ENCODE measurements at places on chromosomes 7 and 10.

DNA sequence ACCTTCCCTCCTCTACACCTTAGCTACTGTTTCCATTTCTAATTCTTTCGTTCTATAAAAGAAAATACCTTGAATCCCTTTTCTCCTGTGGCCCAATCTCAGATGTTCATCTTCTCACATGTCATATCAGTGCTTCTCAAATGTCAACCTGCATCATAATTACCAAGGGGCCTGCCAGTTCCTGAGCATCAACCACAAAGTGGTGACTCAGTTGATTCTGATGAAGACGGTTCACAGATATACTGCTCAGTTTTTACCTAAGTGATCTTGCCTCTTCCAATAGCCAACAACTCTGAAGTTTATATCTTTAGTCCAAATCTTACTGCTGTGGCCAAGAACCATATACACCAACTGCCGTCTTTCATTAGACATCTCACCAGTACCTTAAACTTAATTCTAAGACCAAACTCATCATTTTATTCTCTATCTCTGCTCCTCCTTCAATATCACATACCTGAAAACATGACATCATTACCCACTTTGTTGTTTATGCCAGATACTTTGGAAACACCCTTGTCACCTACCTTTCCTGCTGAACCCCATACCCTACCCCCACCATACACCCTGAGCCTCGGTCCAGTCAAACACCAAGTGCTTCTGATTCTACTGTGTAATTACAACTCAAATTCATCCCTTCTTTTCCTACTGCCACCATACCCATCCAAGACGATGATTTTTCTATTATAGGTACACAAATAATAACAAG lies 115.5 kb downstream of the LMBR1 start:
- peak; percentile 17 for DNase-seq

GRCh38 chr10:33093362-33093761 lies 135.3 kb upstream of the ITGB1 start:
- DNase-seq = no peak

GRCh38 chr7:107579885-107580715 lies at the start of gene BCAP29:
TSS of gene BCAP29 (plus strand) at chr7:107580246. CDS start at chr7:107580773, 527 bp downstream.
- peak; percentile 67 for DNase-seq

DNA sequence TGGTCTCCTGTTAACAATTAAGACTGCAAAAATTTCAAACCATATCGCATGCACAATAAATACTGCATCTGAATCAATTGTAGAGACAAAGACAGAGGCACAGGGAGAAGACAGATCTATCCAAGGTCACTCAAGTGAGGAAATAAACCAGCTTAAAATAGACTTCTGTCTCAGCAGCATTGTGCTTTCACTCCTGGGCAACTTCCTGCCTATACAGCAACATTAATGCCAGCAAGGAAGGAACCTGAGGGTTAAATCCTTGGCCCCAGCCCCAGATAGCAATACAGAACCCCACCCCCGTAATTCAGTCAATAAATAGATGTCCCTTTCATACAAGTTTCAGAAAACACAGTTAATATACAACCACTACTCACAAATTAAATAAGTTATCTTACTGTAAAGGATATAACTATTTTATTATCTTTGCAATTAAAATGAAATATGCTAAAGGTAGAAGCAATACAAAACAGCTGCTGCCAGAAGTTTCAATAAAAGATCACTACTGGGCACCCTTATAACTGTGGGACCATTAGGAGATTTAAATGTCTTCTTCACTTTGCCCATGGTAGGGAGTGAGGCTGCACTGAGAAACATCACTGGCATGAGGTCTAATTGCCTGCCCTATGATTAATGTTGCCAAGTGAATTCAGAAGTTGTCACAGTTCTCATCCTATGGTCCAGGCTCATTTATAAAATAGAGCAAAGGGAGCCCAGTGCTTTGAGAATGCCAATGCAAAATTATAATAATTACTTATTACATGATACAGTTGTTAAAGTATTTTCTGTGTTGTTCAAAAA lies 49.4 kb downstream of the CAV1 start:
- no peak for DNase-seq

- no peak for DNase-seq
Observed at GRCh38 chr10:44042075-44042770, 342.7 kb downstream of the CXCL12 start.

- no peak for DNase-seq
Observed at GRCh38 chr7:24741679-24742505, 15.4 kb downstream of the GSDME start.

DNA sequence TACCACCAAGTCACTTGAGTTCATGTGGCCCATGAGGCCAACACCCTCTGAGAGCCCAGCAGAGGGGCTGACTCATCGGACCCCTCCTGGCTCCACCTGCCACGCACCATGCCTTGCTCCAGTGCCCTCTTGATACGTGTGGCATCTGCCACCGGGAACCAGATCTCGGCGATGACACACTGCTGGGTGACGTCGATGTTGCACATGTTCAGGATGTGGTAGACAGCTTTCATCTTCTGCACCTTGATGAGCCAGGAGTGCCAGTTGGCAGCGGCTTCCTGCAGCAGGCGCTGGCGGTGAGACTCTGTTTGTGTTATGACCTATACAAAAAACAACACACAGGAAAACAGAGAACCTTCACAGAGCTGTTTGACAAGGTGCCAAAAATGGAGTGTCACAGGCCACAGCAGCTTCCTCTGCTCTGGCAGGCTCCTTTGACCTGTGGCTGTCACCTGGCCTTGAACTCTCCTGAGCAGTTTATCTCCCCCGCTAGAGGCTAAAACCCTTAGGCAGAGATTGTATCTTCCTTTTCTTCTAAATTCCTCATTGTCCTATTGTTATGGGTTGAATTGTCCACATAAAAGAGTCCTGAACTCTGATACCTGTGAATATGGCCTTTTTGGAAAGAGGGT lies 45.2 kb upstream of the TMEM213 start:
- peak; percentile 96 for DNase-seq

- DNase-seq = peak; percentile 58
Observed at GRCh38 chr10:110833941-110834628, 37.6 kb upstream of the PDCD4 start.

DNA sequence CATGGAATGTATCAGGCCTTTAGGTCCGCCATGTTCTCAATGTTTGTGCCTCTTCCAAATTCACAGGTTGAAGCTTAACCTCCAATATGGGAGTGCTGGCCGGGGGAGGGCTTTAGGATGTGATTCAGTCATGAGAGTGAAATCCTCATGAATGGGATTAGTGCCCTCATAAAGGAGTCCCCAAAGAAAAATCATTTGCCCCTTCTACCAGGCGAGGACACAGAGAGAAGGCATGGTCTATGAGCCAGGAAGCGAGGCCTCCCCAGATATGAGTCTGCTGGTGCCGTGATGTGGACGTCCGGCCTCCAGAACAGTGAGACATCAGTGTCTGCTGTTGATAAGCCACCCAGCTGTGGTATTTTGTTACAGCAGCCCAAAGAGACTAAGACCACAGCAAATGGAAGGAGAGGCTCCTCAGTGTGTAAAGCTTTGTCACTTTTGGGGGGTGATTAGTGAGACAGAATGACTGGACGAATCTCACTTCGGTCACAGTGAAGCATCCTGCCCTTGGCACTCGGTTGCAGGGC lies 231.3 kb upstream of the KLF6 start:
- DNase-seq = no peak

DNA sequence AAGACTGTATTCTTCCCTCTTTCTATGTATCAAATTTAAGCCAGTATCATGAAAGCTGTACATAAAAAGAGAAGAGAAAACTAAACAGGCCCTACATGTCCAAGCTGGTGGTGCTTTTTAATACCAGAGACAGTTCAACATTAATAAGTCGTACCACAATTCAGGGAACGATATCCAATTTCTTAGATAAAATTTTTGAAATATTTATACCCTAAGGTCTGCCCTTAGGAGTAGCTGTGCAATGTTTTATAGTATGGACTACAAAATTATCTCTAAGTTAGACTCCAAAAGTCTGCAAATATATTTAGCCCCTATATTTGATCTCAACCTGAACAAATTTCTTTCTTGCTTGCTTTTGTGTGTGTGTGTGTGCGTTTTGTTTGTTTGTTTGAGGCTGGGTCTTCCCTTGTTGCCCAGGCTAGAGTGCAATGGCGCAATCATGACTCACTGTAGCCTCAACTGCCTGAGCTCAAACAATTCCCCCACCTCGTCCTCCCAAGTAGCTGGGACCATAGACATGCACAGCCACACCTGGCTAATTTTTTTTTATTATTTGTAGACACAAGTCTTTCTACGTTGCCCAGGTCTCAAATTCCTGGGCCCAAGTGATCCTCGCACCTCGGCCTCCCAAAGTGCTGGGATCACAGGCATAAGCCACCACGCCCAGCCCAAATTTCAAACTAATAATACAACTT lies 13.2 kb downstream of the ARHGAP19 start:
- no peak for DNase-seq

DNA sequence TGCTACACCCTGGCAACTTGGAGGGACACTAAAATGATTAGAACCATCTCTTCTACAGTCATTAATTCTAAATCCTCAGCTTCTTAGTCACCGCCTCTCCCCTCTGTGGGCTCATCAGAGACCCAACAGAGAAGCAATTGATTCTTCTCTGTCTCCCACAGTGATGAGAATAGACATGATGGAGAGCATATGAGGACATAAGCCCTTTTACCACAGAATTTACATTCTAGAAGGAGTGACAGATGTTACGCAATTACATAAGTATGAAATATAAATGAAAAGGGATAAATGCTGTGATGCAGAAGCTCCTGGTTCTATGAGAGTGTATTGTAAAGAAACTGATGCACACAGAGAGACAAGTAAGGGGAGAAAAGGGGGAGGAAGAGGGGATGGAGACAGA lies 18.1 kb upstream of the ABCB5 start:
- no peak for DNase-seq

DNA sequence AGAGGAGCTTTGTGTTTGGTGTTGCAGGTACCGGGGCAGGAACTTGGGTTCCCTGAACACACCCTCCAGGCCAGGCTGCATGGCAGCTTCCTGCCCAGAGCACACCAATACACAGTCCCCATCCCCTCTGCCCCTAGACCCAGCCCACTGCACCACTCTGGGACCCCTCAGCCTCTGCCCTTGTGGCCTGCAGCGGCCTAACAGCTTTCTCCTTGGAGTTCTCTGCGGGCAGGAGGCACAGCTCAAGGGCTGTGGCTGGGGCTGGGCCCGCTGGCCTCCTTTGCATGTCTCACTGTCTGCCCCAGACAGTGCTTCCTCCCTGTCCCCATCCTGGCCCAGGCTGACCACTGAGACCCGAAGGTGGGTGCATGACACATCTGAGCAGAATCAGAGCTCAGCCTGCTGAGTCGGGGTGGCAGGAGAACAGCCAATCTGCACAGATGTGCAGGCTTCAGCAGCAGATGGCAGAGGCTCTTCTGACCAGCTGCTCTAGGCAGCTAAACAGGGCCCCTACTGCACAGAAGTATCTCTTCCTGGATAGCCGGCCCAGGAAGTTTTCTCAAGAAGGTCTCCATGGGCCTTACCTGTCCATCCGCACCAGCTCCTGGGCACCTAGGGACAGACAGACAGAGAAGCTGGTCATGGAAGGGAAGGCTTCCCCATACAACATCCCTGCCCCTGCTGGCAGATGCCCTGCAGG lies 20.8 kb downstream of the VSIR start:
- DNase-seq = peak; percentile 63

GRCh38 chr7:134899729-134900128 lies 86.6 kb upstream of the AGBL3 start:
- no peak for DNase-seq

GRCh38 chr10:77541944-77542343 lies 95.7 kb downstream of the KCNMA1 start:
- DNase-seq = no peak

- DNase-seq = no peak
Observed at GRCh38 chr10:101380353-101381017, 26.5 kb downstream of the BTRC start.

- no peak for DNase-seq
Observed at GRCh38 chr7:102111061-102112041, 175.3 kb upstream of the SH2B2 start.

GRCh38 chr10:14523286-14523685 lies 192.6 kb upstream of the FRMD4A start:
- DNase-seq = no peak

DNA sequence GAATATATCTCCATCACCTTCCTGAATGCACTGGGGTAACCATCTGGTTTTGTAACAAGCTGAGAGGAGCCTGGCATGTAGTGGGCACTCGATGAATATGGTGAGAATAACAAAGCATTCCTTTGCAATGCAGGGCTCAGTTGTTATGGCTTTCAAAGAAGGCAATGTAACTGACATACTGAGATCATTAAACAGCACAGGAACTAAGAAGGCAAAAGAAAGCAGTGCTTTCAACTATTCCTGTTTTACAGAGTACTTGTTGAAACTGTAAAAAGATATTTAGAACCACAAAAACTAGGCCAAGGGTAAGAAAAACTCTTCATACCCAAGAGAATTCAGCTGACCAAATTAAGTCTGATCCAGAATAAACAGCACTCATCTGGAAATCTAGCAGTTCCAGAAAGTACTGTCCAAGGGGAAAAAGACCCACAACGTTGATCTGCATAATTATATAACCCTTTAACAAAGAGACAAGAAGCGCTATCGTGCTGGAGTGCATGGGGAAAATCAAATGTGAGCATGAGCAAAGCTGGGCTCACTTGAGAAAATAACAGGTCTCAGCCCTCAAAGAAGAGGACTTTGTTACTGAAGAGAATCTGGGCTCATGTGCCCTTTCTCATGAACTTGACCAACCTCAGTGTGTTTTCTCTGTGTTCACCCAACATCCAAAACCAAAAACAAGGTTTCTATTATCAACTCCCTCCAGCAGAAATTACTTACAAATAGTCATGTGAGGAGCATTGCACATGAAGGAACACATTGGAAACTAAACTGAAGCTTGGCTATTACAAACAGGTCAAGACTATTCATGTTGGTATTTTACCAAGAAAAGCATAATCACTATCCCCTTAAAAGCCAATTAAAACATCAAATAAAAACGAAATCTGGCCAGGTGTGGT lies 116.2 kb downstream of the AVL9 start:
- DNase-seq = no peak

- peak; percentile 44 for DNase-seq
Observed at GRCh38 chr10:100518761-100519241, 860 bp downstream of the SEC31B start.

- DNase-seq = no peak
Observed at GRCh38 chr7:52355053-52355452, 680.4 kb upstream of the POM121L12 start.

GRCh38 chr7:40014376-40014775 lies 64.3 kb downstream of the CDK13 start:
- no peak for DNase-seq

DNA sequence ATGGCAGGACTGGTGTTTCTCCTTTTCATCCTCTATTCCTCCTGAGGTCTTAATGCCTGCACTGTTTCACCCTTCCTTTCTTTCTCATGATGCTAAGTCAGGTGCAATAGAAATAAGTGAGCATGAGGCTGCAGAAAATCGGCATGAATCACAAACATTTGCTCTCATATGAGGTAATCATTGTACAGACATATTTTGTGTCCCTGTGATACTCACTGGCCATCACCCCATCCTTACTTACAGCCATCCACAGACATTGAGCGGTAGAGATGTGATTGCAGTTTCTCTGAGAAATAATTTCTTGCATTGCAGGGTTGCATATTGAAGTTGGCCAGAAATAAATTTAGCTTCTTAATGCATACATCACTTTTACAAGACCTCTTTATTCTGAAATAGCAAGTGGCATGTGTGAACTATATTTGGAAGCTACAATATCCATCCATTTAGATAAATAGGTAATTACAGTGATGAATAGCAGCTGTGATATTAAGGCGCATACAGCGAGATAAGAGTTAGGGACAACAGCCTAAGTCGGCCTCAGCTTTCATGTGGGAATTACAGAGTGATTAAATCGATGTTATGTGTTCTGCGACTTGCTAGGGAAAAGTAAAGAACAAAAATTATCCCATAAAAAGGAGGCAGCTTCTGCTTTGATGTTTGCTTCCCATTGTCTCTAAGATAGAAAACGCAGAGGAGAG lies 612.6 kb downstream of the SORCS3 start:
- DNase-seq = no peak

GRCh38 chr10:100969187-100970075 lies at the start of gene SEMA4G:
TSS of gene SEMA4G (plus strand) at chr10:100969504. CDS start at chr10:100972913, 3,409 bp downstream.
- DNase-seq = peak; percentile 4

All from NCI-H2171 treated with DMSO at 0.1 percent for 48 hours (cell line).